ENCODE measurements at places on chromosomes 1 and 21. TPM values are rescaled to one million over a fixed set of nuclear protein-coding genes. Genes with fewer than 3 reads are reported as not detected.

The RABIF gene
- 16.4 TPM for total RNA-seq

The NBPF20 gene
- total RNA-seq = 1.2 TPM

The SPATA21 gene
- total RNA-seq = not detected

The NTNG1 gene
- 3.2 TPM for total RNA-seq

The ABCG1 gene
- 31.9 TPM for total RNA-seq

The SLAMF7 gene
- total RNA-seq = not detected

The ICOSLG gene
- total RNA-seq = 0.37 TPM

The FCRL4 gene
- total RNA-seq = not detected

The MIXL1 gene
- 0.54 TPM for total RNA-seq

The BARHL2 gene
- total RNA-seq = 0.27 TPM

The MECR gene
- 21.4 TPM for total RNA-seq

The CELA2A gene
- not detected for total RNA-seq

The RHD gene
- not detected for total RNA-seq

The KDF1 gene
- 1.2 TPM for total RNA-seq

The TAF1A gene
- total RNA-seq = 10.4 TPM

The KIAA0040 gene
- not detected for total RNA-seq

The S100A3 gene
- not detected for total RNA-seq

The TNFRSF4 gene
- 0.29 TPM for total RNA-seq

The TMIGD3 gene
- total RNA-seq = not detected

Measured in glutamatergic neuron (in vitro differentiated cells).